ENCODE measurements at places on chromosomes 4 and X.

DNA sequence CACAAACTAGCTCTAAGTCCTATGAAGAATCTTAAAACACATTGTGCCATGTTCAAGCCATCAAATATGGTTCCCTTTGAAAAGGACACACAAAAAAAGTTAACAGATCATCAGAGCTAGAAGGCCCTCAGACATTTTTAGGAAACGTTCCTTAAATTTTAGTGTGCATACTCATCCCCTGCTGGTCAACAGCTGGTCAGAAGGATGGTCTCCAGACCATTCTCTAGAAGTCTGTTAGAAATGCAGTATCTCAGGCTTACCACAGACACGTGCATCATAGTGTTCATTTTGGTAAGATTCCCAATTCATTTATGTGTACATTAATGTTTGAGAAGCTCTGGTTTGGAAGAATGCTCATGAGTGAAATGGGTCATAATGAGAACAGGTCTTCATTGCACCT, 523.1 kb downstream of the INPP4B start:
- DNase-seq: no peak

DNA sequence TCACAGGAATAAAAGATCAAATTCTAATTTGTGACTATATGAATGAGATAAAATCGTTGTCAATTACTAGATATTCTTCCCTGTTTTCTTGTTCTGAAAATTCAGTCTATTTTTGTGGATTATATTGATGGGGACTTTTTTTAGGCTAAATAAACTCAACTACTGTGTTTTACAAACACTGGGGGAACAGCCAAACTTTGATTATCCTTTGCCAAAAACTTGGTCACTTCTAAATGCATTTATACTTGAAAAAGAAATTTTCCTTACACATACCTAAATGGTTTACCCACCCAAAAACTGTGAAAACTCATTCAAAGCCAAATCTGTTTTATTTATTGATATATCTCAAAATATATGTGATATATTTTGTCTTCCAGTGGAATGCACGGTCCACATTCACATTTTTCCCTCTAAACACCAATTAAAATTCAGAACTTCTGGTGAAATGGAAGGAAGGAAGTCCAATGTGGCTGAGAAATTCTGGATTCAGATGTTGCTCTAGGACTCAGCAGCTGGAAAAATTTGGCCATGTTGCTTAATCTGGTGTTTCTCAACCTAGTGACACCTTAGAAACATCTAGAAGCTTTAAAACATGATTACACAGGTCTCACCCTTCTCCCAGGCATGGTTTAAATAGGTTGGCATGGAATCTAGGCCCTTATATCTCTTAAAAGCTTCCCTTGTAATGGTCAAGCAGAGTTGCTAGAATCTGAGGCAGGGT, 28.6 kb upstream of the ARHGAP24 start:
- DNase-seq: no peak

GRCh38 chr4:37338972-37339371, 94.4 kb downstream of the NWD2 start:
- DNase-seq: no peak

GRCh38 chr4:86498863-86499166, 95.3 kb upstream of the PTPN13 start:
- no peak for DNase-seq

DNA sequence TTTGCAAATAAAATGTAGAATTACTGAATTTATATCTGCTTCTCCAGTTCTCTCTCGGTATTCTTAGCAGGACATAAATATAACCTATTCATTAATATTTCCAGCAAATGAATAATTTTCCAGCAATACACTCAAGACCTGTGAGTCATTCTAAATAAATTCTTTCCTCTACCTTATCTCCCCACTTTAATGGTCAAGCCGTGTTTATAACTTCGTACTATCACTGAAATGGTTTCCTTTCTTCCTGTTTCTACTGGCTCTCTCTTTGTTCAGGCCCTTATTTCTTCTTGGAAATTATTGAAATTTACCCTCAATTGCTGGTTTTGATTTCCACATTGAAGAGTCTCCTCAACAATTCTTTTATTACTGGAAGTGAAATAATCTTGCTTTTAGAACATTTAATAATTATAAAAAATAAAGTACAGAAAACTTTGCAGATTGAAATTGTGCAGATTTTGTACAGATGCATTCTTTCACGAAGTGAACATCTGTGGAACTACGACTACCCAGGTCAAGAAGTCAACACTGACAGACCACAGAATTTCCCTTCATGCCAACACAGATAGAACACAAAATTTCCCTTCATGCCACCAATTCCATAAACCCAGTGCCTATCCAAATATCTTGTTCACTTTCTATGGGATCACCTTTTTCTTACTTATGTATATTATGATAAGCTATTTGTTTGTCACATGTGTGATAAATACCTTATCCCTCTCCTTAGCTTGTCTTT, 205.7 kb downstream of the FAT4 start:
- no peak for DNase-seq

GRCh38 chr4:152460488-152460887, 75.4 kb downstream of the FBXW7 start:
- peak; percentile 39 for DNase-seq

GRCh38 chr4:155170569-155170968, 37.9 kb upstream of the NPY2R start:
- DNase-seq: no peak

DNA sequence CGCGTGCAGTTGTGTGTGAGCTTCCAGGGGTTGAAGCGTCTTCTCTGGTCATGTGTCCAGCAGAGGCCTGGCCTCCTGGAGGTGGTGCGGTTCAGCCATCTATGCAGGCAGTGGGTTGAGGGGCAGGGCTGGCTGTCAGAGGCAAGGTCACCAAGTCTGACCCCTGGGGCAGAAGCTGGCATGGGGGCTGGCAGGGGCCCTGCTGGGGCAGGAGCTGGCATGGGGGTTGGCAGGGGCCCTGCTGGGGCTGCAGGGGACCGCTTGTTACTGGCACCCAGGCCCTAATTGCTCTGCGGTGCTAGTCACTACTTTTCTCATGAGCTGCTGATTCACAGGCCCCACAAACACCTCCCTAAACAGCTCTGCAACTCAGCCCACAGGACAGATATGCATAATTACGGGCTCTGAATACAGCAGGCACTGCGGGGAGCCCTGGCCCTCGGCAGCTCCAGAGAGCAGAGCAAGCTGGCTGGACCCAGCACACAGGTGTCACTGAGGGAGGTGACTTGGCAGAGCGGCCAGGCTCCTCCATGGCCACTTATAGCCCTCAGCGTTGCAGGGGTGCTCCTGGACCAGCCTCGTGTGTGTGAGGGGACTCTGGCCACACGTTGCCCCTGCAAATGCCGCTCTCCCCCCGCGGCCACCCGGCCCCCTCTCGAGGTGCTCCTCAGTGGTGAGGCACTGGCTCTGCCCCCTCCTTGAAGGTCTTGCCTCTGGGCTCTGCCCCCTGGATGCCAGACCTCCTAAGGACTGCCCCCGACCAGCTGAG, 32.7 kb downstream of the CPLX1 start:
- peak; percentile 89 for DNase-seq

- DNase-seq: no peak
Measured at GRCh38 chrX:48068096-48068887, 3.1 kb downstream of the ZNF630 start.

DNA sequence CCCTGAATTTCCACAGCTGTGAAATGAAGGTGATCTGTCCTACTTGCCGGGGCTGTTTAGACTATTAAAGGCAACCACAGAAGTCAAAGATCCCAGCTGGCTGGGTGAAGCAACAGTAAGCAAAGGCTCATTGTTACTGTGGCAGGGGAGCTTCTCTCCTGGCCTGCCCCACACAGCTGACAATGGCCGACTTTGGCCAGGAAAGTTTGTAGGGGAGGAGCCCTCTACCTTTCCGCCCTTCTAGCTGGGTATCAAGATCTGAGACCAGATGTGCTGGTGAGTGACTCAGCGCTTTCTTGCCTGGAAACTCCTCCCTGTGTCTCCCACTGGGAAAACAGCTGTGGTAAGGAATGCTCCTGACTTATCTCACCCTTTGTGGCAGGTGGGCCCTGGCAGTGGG, 21.1 kb downstream of the RASSF6 start:
- DNase-seq: peak; percentile 86

DNA sequence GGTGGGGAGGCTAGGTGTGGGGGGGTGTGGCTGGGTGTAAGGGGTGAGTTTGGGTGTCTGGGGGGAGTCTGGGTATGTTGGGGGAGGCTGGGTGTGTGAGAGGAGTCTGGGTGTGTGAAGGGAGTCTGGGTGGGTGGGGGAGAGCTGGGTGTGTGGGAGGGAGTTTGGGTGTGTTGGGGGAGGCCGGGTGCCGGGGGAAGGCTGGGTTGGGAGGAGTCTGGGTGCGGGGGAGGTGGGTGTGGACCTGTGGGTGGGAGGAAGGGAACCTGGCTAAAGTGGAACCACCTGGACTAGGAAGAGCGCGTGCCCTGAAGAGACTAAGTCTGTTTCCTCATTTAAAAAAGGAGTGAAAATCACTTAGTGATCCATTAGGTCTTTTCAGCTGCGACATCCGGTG, 18.3 kb downstream of the SPON2 start:
- no peak for DNase-seq

DNA sequence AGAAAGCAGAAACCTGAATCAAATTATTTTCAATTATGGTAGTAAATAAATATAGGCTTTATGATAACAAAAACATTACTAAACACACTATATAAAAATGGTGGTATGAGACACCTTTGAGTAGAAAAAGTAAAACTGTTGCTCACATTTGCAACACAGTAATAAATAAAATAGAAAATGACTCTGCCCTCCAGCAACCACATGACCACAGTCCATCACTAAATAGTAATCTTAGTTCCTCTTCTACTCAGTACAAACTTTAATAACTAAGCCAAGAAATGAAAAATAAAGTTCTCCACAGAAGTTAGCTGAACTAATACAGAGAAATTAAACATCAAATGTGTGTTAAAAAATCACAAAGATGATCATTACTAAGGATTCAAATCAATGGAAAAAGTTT, 108.5 kb downstream of the ADGRA3 start:
- DNase-seq: no peak

DNA sequence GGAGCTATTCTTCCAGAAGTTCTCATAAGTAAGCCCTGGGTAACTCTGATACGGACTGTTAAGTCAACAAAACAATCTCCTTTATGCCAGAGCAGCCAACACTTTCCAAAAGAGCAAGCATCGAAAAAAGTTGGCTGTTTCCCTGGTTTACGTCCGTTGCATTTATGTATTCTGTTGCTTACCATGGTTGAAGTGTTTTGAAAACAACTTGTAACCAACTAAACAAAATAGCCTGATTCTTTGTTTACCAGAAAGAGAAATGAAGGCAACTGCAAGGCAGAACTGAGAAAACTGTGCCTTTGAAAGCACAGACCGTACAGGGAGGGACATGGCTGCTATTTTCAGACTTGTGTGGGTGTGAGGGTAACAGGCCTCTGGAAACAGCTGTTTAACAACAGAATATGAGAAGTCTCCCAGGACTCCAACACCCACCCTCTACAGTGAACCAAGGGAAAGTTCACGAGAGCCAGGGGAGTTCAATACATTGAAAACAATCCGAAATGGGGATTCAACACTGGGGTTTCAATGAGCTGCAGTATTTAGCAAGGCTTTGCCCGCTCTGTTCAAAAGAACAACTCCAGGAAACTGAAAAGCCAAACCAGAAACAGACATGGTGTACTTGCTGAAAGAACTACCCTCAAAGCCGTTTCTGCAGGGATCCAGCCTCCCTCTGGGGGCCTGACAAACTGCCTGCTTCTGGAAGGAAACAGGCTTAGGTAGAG, 95.8 kb upstream of the EGFL6 start:
- no peak for DNase-seq

DNA sequence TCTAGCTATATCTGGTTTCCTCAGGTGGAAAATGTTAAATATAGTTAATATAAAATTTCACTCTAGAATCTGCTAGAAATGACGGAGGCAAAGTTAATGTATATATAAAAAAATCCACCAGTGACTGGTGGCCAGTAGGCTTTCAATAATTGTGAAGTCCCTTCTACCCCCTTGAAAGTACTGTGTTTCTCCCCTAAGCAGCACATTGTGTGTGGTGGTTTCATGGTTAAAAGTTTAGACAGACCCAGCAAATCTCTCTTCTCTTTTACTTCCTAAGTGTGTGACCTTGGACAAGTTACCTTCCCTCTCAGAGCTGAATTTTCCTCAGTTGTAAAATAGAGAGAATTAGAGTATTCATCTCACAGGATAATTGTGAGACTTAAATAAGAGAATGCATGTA, 600 bp upstream of the HEPH start:
- DNase-seq: no peak

DNA sequence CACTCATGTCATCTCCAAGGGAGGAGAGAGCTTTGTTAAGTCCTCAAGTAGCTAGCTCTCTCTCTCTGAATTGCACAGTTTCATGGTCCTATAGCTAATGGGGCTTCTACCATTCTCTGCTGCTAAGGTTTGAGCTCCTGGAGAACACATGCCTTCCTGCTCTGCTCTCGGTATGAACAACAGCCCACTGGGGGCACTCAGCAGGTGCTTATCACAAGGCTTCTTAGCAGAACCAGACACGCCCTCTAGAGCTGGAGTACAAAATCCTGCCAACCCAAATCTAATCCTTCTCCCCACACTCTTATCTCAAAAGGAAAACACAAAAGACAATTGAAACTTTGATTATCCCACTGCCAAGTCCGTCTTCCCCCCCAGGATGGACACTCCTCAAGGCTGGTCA, 176.5 kb downstream of the HS3ST1 start:
- no peak for DNase-seq

- DNase-seq: no peak
Measured at GRCh38 chrX:22150371-22150770, 118.2 kb downstream of the PHEX start.

- peak; percentile 70 for DNase-seq
Measured at GRCh38 chr4:83212041-83212851, 72.4 kb downstream of the COQ2 start.

- no peak for DNase-seq
Measured at GRCh38 chrX:154735695-154736393, 15.0 kb downstream of the GAB3 start.

GRCh38 chr4:7533267-7533666, 98.5 kb upstream of the PSAPL1 start:
- DNase-seq: no peak

- DNase-seq: no peak
Measured at GRCh38 chr4:3493720-3494461, 30.8 kb downstream of the DOK7 start.

GRCh38 chrX:70422851-70423341, at the start of gene GDPD2:
GDPD2 (plus strand) TSS chrX:70423314; CDS start chrX:70424985, 1,671 bp downstream.
- peak; percentile 46 for DNase-seq

- DNase-seq: peak; percentile 31
Measured at GRCh38 chr4:95215043-95215442, 333.7 kb downstream of the UNC5C start.

DNA sequence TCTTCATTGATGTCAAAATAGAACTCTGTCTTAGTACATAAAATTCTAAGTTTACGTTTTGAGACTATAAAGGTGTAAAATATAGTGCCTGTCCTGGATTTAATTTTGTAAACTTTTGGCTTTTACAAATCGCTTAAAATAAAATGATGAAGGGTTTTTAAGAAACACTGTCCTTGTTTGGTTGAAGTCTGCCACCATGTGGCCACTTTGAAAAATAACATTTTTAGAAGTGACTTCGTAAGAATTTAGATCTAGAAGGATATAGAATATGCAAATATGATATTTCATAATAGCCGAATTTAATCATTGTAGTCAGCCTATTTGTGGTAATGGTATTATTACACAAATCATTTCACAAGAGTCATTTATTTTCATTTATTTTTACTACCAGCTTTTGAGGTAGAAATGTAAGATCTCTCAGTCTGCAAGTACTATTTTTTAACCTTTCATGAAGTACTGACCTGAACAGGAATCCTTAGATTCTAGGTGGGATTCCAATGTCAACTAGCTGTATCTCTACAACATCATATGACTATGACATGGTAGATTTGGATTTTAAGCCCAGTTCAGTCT, 31.0 kb upstream of the FAT4 start:
- peak; percentile 34 for DNase-seq

Data from NCI-H69 (cell line).